ENCODE measurements at places on chromosomes 12 and 14. TPM values are rescaled to one million over a fixed set of nuclear protein-coding genes. Genes with fewer than 3 reads are reported as not detected.

GRCh38 chr14:89027097-89027740 is 202.8 kb downstream of the TTC8 start:
- peak; percentile 78 for DNase-seq

DNA sequence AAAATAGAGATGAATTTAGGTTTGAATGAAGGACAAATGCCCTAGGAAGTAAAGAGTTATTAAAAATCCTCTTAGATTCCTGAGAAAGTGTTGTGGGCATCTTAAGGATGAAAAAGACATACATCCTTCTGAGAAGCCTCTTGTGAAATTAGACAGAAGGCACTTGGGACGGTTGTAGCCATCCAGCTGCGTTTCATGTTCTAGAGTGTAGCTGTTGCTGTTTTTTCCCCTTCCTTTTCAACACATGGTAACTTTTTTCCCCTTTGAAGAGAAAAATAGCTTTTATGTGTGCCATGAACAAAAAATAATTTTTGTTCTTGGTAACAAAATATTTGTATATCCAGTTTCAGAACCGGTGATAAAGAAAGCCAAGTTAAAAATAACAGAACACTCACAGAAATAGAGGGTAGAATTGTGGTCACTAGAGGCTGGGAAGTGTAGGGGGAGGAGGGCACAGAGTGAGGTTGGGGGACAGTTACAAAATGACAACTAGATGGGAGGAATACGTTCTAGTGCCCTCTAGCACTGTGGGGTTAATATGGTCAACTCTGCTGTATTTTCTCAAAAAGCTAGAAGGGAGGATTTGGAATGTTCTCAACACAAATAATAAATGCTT is 58.4 kb downstream of the PTHLH start:
- no peak for DNase-seq

GRCh38 chr12:84856156-84856900 is 56.3 kb downstream of the SLC6A15 start:
- DNase-seq: no peak

GRCh38 chr12:19238540-19238939 is 109.0 kb downstream of the PLEKHA5 start:
- no peak for DNase-seq

DNA sequence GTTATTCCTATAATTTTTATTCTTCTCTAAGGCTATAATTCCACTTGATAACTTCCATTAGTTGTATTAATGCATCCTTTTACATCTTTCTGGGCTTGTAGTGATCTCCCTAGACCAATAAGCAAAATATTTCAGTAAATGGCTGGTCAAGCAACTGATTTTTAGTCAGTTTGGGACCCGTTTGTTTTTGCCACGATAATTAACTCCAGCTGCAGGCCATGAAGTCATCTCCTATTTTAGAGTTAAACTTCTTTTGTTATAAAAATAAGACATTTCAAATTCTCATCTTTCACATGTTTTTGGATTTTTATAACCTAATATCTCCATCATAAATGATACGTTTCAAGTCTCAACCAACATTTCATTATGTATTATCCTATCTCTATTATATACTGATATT is 49.4 kb downstream of the MAGOHB start:
- no peak for DNase-seq

The CBLN3 gene
- 1.1 TPM for total RNA-seq

The LRRK2 gene
- 8.4 TPM for total RNA-seq

DNA sequence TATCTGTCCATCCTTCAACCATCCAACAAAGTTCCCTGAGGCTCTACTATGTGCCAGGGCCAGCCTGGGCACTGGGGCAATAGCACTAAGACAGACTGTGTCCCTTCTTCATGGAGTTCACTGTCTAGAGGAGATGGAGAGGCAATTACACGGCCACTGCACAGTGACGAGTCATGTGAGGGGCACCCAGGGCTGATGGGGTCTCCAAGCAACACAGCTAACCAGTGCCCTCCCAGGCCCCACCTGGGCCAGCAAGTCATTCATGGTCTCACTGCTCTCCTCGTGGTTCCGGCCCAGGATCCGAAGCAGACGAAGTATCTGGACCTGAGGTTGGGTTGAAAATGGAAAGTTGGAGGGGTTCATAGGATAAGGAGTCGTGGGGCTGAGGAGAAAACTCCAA is 2.7 kb downstream of the AP1G2 start:
- no peak for DNase-seq

DNA sequence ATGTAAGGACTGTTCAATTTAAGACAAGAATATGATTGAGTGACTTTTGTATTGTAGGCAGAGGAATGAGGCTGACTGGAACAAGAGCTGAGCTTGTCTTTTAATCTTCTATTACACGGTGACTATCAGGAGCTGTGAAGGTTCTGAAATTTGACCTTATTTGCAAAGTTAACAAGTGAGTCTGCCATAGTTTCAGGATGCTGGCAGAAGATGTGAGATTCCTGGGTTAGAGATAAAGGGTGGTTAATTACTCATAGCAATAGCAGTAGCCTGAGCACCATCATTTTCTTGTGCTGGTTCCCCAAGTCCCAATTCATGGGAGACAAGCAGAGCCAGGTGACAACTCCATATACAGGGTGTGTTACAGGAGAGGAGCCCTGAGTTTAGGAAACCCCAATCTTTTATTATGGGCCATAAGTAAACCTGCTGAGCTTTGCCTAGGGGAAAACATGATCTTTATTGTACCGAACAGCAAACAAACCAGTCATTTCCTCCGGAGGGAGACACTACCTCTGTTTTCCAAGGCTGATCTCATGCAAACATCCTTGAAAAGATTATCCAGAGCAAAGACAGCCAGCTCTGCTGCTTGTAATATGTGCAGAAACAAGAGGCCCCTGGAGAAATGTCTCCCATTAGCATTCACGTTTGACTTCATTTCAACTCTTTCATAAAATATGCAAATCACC is 51.7 kb upstream of the DDX11 start:
- DNase-seq: no peak

GRCh38 chr12:78004249-78005093 is 173.8 kb downstream of the NAV3 start:
- DNase-seq: no peak

DNA sequence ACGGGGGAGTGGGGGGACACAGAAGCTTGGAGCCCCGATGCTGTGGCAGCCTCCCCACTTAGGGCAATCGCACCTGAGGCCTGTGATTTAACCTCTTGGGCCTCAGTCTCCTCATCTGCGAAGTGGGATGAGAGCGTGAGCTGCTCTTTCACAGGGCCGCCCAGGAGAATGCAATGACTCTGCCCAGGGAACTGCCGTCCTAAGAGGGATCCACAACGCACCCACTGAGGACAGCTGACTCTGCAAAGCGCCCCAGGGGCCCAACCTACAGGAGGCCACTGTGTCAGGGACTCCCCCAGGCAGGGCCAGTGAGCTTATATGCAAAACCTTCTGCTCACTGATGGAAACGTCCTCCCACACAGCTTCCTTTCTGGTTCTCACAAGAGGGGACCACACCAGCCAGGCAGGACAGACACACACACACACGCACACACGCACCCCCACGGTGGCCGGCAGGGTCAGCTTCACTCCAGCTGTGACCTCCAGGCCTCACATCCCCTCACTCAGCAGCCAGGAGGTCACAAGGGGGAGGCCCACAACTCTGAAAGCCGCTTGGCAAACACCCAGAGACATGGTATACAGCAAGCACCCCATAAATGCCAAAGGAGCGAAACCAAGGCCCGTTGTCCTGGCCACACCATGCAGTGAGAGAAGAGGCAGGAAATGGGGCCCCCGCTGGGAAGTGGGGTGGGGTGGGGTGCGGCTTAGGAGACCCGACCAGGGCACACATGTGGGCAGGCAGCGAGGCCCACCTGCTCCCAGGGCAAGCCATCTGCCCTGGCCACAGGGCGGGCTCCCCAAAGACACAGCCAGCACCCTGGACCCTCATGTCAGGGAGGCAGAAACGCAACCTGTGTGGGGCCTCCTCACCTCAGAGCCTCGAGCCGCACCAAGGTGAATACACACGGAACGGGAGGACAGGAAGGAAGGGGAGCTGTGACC is 73.3 kb downstream of the NCOR2 start:
- DNase-seq: no peak

The TSPAN31 gene
- 27.9 TPM for total RNA-seq

The PPM1A gene
- 119 TPM for total RNA-seq

DNA sequence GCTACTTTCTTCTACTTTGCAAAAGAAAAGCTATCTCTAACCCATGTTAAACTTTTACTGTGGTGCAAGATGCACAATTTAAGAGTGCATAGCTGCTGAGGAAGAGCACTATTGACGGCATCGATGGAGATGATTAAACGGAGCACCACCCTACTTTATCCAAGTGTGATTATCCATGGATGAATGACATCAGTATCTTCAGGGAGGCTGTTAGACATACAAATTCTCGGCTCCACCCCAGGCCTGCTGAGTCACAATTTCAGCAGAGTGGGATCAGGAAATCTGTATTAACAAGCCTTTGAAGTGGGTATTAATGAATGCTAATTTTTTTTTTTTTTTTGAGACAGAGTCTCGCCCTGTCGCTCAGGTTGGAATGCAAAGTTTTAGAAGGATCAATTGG is 16.2 kb downstream of the SLC2A14 start:
- DNase-seq: no peak

DNA sequence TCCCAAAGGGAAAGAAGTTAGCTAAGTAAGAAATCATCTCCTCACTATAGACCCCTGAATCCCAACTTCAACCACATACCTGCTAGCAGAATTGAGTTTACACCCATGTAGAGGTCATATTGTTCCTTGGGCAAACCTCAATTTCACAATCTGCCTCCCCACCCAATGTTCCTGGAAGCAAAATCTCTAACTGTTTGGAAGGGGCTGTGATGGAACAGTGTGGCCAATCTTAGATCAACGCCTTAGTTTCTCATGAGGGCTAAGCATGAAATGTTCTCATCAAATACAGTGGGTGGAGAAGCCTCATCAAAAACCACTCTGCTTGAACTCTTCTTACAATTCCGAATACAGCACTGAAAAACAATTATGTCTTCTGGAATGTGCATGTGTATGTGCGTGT is 284.0 kb upstream of the NOS1 start:
- no peak for DNase-seq

The KRT82 gene
- total RNA-seq: not detected

GRCh38 chr14:63960926-63961567 is 108.2 kb downstream of the SYNE2 start:
- DNase-seq: no peak

GRCh38 chr12:105799103-105799502 is 339.7 kb downstream of the NUAK1 start:
- DNase-seq: no peak

- DNase-seq: no peak
Observed at GRCh38 chr12:2378835-2379330, 326.1 kb downstream of the CACNA1C start.

The ANO6 gene
- 49.0 TPM for total RNA-seq

DNA sequence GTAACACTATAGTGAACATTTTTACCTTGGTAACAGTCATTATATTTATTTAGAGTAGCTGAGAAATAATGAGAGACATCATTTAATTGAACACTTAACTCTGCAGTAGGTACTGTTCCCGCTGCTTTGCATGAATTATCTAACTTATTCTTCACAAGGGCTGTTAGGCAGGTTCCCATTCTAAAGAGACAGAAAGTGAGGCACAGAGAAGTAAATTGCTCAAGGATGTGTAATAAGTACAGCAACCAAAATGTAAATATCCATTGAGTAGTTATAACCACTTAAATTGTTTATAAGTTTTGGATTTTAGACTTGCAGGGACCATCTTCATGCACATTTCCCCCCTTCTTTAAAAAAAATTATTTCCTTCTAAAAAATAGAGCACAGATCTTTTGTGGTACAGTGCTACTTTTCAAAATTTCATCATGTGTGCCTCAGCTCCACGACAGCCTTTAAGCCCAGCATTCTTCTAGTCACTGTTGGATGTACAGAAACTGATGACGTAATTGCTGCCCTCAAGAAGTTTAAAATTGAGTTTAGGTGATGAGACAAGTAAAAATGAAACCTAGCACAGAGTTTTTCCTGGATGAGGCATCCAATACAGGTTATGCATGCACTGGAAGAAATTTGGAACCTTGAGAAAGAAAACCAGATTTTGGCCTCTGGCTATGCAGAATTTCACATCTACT is 6.0 kb upstream of the MANSC4 start:
- no peak for DNase-seq

GRCh38 chr12:121915841-121916321 is 2.5 kb upstream of the CFAP251 start:
- DNase-seq: no peak

GRCh38 chr14:88660056-88660455 is 97.2 kb downstream of the ZC3H14 start:
- DNase-seq: no peak

The CINP gene
- total RNA-seq: 31.1 TPM

DNA sequence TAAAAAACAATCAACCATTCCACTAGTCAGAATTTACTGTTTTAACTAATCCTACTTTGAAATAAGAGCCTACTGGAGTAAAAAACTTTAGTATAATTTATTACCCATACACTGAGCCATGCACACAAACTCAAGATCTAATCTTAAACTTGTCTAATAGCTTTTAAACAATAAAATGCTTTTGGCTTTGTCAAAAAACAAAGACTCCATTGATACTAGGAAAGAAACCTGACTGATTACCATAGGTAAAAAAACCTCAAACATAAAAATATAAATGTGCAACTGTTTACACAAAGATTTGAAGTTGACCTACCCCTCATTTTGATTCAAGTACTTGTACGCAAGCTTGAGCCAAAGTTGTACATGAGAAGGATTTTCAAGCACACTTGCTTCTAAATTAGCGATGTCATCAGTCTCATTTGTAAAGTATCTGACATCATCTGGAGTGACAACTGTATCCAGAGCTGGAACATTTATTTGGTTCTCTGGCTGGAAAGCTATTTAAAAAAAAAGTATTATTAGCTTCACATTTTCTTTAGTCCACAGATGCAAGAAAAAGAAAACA is 36.1 kb downstream of the ZFC3H1 start:
- DNase-seq: no peak

GRCh38 chr12:84636801-84637290 is 275.8 kb downstream of the SLC6A15 start:
- DNase-seq: no peak

- no peak for DNase-seq
Observed at GRCh38 chr14:88838015-88838414, 13.6 kb downstream of the TTC8 start.

- no peak for DNase-seq
Observed at GRCh38 chr12:4331221-4331620, 10.2 kb downstream of the TIGAR start.

- no peak for DNase-seq
Observed at GRCh38 chr14:22337521-22337920, 251.5 kb downstream of the DAD1 start.

The KRT78 gene
- not detected for total RNA-seq

The TAS2R13 gene
- total RNA-seq: 0.43 TPM

The MARCHF9 gene
- total RNA-seq: 14.5 TPM

GRCh38 chr12:7162691-7163114 is 26.8 kb upstream of the PEX5 start:
- DNase-seq: no peak

The SLC38A4 gene
- total RNA-seq: 2.8 TPM
